Stimulated activated CD8-positive, alpha-beta memory T cell treated with anti-CD3 and anti-CD28 coated beads, Interleukin-4, amount 100 ng/mL, for 1 hour (primary cell): ENCODE measurements at places on chromosomes 2 and 18.

DNA sequence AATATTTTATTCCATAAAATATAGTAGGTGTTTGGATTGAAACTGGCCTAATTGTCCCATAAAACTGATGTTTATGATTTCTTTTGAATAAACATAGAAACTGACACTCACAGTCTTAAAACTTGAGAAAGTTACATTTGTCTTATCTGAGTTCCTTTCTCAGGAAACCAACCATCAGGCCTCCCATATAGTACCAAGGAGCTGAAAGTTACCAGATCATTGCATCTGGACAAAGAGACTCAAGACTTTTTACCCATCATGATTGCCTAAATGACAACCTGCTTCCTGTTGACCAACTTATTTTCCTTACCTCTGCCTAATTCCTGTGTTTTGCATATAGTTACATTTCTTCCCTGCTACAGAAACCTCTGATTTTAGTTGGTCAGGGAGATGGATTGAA is 137.0 kb upstream of the XPO1 start:
- no peak for DNase-seq

DNA sequence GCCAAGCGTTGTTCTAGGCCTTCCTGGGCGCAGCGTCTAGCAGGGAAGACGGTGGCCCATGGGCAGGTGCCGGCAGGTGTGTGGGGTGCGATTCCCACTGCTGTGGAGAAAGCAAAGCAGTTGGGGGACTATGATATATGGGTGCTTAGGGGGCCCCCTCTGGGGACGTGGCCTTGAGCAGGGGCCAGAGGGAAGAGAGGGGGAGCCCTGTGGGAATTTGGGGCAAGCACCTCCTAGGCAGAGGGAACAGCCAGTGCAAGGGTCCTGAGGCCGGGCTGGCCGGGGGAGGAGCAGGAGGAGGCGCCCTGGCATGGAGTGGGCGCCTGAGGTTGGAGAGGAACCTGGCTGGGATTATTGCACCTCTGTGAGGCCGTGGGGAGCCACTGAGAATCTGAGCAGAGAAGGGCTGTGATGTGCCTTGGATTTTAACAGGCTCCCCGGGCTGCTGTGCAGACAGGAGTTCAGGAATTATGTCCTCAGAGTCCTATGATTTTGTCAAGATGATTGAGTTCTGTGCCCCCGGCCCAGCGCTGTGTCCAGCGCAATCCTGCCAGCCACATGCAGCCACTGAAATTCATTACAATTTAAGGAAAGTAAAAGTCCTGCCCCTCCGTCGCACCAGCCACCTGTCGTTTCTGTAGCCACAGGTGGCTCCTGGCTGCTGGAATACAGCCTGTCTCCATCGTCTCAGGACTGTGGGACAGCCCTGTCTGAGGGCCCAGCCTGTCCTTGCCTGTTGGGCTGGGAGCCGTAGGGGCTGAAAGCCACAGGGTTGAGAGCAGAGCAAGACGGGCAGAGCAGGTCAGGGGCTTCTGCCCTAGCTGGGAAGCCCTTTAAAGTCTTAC is 9.1 kb upstream of the KLHL30 start:
- no peak for DNase-seq

DNA sequence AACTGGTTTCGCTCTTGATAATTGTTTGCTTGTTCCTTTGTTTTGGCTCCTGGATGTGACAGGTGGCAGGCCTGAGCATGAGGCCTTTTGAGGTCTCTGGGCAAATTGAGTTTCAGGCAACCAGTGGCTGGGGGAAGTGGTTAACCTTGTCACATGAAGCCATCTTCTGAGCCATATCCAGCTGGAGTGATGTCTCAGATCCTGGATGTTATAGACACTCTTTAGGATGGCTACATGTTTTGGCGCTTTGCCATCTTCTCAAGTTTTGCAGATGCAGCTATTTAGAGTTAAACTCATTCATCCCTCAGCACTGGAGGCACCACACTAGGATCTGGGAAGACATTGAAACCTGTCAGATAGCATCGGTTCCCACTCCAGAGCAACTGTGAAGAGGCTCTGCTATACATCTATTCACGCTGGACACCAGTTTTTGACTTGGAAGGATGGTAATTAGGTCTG is 25.3 kb upstream of the TACR1 start:
- DNase-seq, result no peak

GRCh38 chr2:181523756-181524155 is 66.6 kb downstream of the ITGA4 start:
- no peak for DNase-seq

GRCh38 chr2:55162284-55163006 is 69.6 kb downstream of the CLHC1 start:
- no peak for DNase-seq

DNA sequence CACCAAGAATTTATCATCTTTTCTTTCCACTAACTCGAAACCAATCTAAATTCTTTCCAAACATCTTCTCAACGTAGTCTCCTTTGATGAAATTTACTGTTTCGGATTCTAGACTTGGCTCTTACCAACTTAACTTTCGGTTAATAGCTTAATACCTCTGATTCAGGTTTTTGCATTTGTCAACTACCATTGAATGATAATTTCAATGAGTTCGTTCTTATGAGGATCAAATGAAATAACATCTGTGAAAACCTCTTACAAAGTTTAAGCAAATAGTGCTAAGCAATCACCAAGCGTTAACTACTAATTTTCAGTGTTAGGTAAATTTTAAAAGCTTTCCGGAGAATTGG is 593 bp upstream of the NRBP1 start:
- DNase-seq, result no peak

DNA sequence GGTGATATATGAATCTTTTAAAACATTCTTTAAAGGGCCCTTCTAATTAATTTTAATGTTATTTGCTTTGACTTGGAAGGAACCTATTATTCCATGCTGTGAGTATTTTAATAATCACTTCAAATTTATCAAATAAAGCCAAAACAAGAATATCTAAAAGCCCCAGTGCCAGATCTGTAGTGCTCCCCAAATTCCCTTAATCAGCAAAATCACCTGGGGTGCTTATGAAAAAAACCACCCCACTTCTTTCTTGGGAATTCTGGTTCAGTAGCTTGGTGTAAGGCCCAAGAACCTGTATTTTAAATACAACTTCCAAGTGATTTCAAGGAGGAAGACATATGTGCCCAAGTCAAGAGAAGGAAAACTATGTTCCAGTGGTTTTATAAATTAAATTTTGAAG is 202.4 kb upstream of the OSR1 start:
- DNase-seq, result no peak

GRCh38 chr2:205965707-205966106 is 120.3 kb downstream of the INO80D start:
- no peak for DNase-seq

DNA sequence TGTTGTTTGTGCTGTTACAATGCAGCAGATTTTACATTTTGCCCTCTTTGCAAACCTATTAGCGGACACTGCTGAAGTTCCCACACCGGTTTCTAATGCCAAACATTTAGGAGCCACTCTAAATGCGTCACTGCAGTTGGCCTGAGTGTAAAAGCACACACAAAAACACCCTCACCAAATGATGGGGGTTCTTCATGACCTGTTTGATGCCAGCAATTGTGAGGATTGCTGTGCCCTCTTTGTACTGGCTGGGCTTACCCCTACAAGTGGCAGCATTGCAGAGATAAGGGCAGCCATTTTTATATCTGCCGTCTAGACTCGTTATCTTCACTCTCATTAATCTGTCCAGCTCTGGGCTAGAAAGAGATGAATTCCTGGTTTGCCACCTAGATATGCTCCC is 85.3 kb downstream of the NRP2 start:
- DNase-seq, result no peak

- no peak for DNase-seq
Measured at GRCh38 chr2:225471482-225471881, 72.0 kb downstream of the NYAP2 start.

DNA sequence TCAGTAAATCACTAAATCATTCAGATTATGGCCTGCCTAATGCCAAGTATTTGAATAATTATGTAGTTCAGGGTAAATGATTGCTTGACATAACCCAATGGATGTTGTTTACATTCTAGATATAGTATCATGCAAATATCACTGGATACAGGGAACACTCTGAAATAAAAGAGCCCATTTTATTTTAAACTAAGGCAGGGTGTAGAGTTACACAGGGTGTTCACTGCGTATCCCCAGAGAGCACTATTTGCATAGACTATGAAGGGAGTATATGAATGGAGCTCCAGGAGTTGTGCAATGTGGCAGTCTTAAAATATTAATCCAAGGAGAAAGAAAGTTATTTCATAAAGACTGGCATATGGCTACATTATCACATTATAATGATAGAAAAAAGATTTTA is 701.1 kb upstream of the KLHL29 start:
- no peak for DNase-seq

- DNase-seq, result no peak
Measured at GRCh38 chr2:172456002-172456401, 28.6 kb downstream of the ITGA6 start.

DNA sequence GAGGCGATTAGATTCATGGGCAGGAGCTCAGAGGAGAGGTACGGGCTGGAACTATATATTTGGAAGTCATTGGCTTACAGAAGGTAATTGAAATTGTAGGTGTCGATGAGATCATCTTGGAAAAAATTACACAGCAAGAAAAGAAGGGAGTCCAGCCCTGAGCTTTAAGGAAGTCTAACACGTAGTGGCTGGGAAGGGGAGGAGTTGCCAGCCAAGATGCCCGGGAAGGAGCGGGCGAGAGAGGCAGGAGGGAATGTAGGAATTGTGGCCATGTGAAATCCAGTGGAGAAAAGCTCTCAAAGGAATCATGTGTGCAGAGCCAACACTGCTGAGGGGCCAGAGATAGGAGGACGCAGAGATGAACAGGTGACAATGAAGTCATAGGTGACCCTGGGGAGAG is 25.6 kb upstream of the SCYGR1 start:
- DNase-seq, result no peak

DNA sequence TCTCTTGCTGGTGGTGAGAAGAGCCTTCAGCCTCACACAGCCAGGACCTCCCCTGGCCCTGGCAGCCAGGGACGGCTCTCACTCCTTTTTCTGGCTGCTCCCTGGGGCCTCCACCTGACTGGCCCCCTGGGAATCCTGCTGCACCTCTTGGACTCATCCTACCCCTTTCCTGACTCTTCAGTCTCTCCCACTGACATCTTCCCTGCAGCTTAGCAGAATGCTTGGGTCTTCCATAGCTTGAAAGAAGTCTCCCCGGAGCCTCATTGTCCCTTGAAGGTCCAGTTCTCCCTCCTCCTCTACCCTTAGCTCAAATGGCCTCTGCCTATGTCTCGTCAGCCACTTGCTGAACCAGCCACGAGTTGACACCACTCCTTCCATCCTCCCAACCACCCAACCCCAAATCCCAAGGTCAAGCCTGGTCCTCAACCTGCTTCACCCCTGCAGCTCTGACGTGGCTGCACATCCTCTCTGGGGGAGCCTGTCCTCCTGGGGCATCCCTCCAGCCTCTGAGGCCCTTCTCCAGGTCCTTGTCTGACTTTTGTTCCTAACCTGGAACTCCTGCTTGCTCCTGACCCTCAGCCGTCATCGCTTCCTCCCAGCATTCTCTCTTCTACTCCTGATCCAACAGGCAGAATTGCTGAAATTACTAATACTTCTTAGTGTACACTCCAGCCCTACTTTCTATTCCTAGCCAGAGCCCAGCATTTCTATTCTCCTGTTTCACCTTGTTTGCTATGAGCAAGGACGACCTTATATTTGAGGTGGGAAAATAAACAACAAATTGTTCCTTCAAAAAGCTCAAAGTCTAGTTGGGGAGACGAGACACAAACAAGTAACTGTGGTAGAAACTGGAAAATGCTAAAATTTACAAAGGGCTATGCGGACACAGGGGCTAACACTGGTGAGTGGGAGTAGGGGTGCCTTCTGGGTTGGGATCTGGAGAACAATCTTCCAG is 68.7 kb upstream of the MGAT4A start:
- no peak for DNase-seq

DNA sequence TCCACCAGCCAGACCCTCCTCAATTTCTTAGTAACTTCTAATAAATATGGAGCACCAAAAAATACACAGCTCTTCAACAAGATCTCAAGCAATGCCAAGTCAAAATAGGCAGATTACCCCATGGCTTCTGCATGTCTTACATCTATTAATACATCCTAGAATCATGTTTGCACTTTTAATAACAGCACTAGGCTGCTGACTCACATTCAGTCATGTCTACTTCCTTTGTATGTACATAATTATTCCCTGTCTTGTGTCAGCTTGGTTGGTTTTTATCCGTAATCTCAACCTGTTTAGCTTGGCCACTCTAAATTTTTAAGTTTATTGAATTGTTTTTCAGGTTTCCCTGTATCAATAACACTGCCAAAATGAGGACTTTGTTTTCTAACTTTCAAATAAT is 420.1 kb upstream of the ACVR2A start:
- DNase-seq, result no peak

GRCh38 chr18:44709307-44710126 is 28.8 kb downstream of the SETBP1 start:
- DNase-seq, result no peak

- DNase-seq, result no peak
Measured at GRCh38 chr2:129813404-129813803, 166.1 kb upstream of the RAB6C start.

DNA sequence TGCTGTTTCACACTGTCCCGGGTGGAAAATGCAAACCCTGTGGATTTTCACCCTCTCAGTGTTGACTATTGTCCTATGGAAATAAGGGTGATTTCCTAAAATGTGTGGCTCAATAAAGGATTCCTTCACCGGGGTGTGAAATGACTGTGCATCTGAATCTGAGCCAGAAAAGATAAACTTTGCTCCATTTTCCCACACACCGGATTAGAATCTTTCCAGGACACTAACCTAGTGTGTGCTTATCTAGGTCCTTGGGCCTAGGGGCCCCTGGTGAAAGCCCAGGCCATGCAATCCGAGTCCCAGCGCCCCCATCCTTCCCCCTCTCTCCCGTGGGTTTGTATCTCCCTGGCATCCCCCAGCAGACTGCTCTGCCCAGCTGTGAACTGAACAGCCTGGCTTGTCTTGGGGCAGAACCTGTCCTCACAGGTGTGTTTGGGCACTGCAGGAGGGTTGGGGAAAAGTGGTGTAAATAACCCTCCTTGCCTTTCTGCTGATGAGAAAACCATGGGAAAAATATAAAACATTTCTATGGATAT is 17.3 kb downstream of the KLHL29 start:
- DNase-seq, result no peak

DNA sequence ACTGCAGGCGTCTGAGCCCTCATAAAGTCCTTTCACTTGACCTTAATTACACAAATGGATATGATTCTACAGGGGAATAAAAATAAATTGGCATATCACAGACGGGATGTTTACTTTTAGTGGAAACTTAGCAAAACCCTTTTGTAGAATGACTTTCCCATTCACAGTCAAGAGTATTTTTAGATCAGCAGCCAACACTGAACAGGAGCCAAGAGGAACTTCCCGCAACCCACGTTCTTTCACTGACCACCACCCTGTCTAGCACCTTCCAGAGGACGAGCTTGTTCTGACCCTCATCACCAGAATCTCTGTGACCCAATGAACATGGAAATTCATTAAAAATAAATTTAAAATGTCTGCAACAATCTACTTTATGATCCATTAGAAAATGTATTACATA is 119.0 kb upstream of the SNTG2 start:
- no peak for DNase-seq

GRCh38 chr2:147352264-147353071 is 492.4 kb upstream of the ACVR2A start:
- DNase-seq, result no peak

- DNase-seq, result no peak
Measured at GRCh38 chr2:205198140-205198525, 484.2 kb upstream of the NRP2 start.
